ENCODE measurements at places on chromosomes 2 and 18.

- no peak for DNase-seq
Measured at GRCh38 chr2:10532638-10533101, 84.5 kb upstream of the ODC1 start.

- DNase-seq, result no peak
Measured at GRCh38 chr2:176768185-176768584, 444.4 kb upstream of the HNRNPA3 start.

DNA sequence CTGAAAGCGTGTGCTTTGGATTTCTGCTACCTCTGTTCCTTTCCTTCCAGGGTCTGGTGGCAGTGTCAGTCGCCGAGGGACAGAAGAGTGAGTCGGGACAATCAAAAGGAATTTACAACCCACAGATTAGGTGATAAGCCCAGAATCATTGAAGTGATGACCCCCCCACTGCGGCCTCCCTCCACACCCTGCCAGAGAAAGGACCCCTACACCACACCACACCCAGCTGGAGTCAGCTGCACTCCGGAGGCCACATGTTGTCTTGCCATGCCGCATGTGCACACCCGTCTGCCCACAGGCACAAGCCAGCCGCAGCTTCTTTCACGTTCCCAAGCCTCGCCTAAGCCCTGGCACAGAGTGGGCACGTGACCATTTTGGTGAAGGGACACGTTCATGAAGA lies 366.8 kb upstream of the SALL3 start:
- no peak for DNase-seq

DNA sequence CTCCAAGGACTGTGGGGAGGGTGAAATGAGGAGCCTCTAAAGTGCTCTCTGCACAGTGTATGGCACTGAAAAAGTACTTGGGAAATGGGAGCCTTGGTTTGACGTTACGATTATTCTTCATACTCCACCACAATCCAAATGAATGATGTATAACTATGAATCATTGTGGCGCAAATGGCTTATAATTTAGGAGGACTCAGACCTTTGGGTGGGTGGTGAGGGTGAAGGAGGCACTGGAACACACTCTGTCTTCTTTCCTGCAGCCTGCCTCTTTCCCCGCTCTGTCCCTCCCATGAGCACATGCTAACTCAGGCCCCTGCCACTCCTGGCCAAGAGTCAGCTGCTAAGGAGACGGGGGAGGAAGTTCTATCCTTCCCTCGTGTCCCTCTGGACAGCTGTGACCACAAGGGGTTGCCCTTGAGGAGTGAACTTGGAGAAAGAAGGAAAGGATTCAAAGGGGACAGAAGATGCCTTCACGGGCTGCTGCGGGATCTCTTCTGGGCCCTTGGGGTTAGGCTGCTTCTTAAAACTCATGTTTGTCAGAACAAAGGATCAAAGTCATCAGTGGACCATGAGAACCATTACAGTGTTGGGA lies 36.5 kb downstream of the POLR1A start:
- DNase-seq, result no peak

DNA sequence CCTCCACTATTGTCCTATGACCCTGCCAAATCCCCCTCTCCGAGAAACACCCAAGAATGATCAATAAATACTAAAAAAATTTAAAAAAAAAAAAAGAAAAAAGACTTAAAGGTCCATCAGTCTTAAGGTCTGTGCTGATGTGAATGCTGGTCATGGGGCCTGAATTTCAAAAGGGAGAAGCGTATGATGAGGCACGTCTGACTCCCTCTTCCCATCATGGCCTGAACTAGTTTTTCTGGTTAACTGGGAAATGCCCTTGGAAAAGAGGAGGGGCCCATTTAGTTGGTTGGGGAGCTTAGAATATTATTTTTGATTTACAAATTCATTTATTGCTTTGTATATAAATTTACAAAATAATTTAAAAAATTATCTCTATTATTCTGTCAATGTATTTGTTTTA lies 291.0 kb upstream of the CDH19 start:
- DNase-seq, result no peak

- DNase-seq, result no peak
Measured at GRCh38 chr18:41444943-41445342, 510.1 kb upstream of the PIK3C3 start.

- no peak for DNase-seq
Measured at GRCh38 chr18:33804258-33804657, 226.2 kb downstream of the ASXL3 start.

DNA sequence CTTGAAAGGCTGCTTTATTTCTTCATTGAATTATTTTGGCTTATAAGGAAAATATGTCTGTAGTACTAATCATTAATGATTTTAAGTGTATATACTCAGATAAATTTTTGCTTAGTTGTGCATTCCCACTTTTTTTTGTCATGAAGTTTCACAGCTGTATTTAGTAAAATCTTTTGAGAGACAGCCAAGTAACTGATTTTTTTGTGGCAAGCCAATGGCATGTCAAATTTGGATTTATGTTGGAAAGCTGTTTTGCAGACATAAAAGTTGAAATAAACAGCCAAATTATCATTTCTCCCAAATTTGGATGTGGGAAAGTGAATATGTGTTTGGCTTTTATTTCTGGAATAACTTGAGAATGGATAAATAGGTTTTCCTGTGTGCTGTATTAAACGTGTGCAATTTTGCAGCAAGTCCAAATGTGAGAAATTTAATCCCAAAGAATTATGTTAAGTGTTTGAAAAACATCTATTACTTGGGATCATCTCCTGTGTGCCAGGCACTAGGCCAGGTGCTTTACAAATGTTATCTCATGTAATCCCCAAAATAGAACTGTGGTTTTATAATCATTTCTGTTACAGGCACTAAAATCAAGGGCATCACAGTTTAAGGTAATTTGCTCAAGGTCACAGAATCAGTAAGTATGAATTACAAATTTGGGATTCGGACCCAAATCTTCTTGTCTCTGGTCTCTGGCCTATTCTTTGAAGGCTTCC lies 160.4 kb downstream of the PTPRM start:
- DNase-seq, result no peak

DNA sequence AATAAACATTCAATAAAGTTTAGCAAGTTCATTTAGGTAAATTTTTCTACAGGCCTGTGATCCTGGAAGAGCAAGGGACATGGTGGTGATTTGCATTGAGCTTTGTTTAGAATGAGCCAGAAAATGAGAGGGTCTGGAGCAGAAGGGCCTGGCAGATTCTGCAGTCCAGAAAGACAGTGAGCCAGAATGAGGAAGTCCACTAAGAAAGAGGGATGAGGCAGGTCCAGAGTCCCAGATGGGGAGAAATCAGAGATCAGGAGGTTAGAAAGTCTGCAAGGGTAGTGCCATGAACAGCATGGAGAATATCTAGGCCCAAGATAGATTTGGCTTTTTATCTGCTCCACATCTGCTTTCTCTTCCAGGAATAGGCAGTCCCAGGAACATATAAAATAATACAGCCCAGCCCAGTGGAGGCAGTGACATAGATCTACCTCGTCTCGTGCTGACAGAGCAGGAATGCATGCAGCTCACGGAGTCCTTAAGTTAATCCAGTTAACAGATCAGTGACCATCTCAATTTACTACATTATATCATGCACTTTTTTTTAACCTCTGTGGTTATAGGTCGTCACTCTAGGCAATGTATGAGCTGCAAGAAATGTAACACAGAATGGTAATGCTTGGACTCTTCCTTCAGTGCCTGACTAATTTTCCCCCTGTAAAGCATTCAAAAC lies 429.0 kb downstream of the SUCLG1 start:
- no peak for DNase-seq

GRCh38 chr18:72700961-72701710 lies 157.0 kb upstream of the CBLN2 start:
- DNase-seq, result no peak

- no peak for DNase-seq
Measured at GRCh38 chr2:155209696-155210450, 511.4 kb downstream of the KCNJ3 start.

GRCh38 chr2:195521589-195521988 lies 135.4 kb upstream of the SLC39A10 start:
- no peak for DNase-seq

DNA sequence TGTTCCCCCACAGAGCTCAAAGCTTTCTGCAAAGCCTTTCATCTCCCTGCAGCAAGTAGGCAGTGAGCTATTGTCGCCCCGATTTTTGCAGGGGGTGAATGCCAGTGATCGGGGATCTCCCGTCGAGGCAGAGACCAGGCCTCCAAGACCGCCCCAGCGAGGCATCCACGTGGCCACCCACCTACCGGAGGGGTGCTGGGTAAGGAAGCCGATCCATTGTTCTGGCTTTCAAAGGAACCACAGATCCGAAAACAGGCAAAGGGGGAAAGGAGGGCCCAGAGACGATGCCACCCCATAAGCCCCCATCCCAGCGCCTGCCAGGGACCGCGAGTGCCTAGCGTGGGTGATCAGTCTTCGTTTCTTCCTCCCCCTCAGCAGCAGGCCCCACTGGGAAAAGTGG lies 2.4 kb downstream of the ADRA2B start:
- no peak for DNase-seq

DNA sequence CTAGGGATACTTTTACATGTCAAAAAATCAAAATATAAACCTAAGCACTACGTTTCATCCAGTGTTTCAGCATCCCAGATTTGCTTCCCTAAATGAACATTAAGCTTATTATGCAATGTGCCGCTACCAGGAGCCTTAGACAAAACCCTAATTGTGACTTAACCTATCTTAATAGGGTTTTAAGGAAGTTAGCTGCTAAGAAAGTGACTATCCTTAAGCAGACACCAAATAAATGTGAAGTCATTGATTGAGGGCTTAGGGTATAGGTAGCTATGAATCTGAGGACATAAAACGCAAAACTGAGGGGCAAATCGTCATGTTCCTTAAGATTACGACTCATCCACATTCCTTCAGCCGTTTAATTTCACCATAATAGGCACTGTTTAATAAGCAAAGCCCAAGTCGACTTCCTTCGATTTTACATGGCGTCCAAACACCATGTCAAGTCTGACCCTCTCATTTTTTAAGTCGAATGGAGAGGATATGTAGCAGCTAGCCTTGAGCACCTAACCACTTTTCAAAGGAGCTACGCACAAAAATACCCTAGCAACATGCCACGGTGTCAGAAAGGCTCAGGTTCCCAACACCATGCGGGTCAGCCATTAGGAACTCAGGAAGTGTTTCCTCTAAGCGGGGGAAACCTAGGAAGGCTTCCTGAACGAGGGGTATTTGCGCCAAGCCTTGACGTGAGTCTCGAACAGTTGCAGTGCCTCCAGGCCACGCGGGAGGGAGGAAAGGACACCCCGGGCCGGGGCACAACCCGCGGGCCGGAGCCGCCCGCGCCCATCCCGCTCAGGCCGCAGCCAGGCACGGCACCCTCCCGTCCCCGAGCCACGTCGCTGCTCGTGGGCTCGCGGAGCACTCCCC lies 1.0 kb downstream of the HDLBP start:
- no peak for DNase-seq

DNA sequence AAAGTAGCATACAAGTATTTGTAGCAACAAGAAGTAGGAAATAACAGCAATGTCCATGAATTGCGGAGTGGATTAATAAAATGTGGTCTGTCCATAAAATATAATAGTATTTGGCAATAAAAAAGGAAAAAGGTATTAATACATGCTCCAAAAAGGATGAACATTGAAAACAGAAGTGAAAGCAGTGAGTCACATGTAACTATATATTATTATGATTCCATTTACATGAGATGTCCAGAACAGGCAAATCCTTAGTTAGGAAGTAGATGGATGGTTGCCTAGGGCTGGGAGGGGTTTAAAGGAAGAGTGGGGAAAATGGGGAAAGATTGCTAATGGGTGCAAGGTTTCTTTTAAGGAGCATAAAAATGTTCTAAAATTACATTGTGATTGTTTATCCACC lies 44.5 kb downstream of the CCDC74A start:
- no peak for DNase-seq

DNA sequence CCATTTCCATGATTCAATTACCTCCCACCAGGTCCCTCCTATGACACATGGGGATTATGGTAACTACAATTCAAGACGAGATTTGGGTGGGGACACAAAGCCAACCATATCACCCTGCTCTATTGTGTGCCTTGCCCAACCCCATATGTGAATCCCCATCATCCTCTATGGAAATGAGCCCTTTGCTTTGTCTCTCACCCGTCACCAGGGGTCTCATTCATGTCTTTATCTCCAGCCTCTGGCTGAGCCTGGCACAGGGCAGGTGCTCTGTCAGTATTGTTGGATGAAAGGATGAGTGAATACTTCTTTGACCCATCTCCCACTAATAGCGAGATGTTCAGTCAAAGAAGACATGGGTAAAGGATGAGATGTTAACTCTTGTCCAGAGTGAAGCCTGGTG lies 116.6 kb upstream of the LGALSL start:
- DNase-seq, result no peak

GRCh38 chr2:134581877-134582546 lies 136.8 kb downstream of the TMEM163 start:
- no peak for DNase-seq

DNA sequence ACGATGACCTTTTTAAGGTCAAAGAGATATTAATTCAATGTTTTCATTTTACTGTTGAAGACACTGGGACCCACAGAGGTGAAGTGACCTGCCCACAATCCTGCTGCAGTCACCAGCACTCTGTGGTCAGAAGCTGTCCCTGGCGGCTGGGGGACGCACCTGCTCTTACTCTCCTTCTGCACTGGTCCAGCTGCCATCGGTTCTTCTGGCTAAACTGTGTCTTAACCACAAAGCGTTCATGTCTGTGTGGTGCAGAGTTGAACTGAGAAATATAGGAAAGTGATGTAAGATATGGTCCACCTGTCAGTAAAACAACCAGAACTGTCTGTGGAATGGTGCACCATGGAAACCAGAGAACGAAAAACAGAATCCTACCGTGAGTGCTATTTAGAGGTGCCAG lies 44.9 kb upstream of the SMIM21 start:
- no peak for DNase-seq

DNA sequence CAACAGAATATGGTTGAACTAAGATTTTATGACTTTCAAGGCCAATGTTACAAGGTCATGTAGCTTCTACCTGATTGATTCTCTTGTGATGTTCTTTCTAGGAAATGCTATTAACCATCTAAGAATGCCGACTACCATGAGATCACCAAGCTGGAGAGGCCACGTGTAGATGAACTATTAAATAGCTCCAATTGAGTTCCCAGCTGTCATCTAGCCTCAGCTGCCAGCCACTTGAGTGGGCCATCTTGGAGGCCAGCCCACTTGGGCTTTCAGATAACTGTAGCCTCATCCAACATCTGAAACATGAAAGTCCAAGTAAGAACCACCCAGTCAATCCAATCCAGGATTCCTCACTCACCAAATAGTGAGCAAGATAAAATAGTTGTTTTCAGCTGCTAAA lies 376.9 kb upstream of the TMEFF2 start:
- no peak for DNase-seq

DNA sequence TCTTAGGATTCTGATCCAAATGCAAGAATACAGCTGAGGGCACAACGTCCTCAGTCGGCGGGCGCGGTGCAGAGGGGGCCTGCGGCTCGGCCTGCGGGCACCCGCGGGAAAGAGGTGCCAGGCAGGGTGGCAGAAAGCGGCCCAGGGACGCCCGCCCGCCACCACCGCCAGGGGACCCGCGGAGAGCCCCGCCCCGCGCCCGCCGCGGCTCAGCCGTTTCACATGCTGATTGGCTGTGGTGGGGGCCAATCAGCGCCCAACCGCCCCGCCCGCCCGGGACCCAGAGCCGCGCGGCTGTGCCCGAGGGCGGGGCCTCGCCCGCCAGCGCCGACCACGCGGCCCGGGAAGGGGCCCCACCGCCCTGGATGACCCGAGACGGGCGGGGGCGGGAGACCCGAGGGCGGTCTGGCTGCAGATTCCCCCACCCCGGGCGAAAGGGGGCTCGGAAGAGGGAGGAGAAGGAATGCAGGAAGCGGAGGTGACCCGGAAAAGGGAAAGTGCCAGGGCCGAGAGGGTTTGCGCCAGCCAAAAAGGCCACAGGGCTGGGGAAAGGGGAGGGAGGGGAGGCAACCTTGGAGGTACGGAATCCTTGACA lies 8.0 kb downstream of the IRS1 start:
- DNase-seq, result peak; percentile 93
